Esophagus squamous epithelium (tissue), 5 donors: ENCODE measurements at places on chromosomes 16 and 17.

- no peak for DNase-seq
Observed at GRCh38 chr16:10940501-10941079, 1.7 kb downstream of the DEXI start.

- DNase-seq, result no peak
Observed at GRCh38 chr16:9027070-9027799, 63.5 kb upstream of the USP7 start.

DNA sequence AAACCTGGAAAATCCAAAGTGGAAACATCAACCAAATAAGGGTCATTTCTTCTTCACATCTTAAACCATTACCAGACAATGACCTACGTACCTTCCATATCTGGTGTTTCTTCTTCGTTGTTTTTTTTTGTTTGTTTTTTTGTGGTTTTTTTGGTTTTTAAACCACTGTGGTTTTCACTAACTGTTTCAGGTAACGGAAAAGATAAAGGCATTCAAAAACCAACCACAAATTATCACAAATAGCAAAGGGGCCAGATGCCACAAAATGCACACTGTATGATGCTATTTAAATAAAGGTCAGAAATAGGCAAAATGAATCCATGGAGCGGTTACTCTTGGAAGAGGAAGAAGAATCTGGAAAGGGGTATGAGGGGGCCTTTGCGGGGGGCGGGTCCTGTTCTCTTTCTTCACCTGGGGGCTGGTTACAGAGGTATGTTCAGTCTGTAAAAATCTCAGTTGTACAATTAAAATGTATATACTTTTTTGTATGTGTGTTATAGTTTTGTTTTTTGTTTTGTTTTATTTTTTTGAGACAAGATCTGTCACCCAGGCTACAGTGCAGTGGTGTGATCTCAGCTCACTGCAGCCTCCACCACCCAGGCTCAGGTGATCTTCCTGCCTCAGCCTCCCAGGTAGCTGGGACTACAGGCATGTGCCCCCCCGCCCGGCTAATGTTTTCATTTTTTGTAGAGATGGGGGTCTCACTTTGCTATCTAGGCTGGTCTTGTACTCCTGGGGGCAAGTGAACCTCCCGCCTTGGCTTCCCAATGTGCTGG is 29.6 kb downstream of the LITAF start:
- DNase-seq, result no peak

DNA sequence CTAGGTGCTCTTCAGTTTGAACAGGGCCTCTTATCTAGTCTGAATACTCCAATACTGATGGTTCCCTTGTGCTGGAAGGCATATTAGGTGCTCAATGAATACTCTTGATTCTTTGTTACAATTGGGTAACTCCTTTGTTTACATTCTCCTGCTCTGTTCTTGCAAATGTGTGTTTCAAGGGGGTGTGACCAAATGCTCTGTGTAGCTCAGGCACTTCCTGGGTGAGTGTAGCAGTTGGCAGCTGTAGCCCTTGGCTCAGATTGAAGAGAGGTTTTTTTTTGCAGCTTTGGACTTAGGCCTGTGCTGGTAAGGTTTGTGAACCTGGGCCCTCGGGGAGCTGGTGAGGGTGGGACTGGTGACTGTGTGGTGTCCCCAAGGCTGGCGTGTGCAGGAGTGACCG is 20.2 kb downstream of the TBCD start:
- no peak for DNase-seq

DNA sequence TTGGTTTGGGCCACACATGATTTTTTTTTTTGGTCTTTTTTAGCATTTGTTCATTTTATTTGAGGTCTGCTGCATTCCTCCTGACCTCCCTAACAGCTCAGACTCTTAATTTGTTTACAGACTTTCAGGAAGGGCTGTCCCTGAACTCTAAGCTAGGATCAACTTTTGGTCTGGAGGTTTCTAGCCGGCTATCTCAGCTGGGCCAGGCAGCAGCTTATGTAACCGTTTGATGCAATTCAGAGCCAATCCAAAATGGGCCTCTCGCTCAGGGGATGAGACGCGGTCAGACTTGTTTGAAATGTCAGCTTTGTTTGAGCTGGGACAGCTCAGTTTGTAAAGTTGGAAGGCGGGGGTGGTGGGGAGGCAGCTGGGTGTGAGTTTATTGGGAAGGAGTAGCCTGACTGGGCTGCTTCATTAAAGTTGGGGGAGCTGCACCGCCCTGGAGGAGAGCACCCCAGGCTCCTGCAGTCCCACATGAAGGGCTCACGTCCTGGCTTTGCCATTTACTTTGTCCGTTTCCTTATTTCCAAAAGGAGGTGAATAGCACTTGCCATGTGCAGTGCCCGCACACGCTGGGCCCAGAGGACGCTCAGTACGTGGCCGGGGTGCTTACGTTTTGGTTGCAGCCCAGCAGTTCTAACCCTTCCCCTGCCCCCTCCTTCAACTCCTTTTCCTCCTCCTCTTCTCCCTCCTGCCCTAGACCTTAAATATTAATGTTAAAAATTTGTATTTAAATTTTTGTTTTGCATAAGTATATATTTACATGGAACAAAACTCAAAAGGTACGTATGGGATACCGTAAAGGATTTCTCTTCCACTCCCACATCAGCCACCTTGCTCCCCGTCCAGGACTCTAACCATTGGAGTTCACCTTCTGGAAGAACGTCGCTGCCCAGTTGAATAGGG is 121.2 kb downstream of the SNX29 start:
- no peak for DNase-seq

- no peak for DNase-seq
Observed at GRCh38 chr16:56715126-56715525, 14.8 kb upstream of the NUP93 start.

DNA sequence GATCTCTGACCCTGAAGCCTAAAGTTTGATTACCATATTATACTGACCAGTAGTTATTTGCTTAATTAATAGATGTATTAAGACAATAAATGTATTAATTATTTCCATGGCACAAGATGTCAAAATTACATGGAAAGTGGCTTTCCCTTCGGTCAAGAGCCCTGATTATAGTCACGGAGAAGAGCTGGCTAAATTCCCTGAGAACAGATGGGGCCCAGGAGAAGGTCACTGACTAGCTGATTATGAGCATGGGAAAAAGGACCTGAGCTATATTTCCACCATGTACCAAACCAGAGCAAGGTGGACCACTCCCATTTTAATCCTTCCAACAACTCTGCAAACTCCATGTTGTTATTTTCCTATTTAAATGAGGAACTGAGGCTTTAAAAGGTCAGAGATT is 12.9 kb upstream of the MYO18A start:
- no peak for DNase-seq

DNA sequence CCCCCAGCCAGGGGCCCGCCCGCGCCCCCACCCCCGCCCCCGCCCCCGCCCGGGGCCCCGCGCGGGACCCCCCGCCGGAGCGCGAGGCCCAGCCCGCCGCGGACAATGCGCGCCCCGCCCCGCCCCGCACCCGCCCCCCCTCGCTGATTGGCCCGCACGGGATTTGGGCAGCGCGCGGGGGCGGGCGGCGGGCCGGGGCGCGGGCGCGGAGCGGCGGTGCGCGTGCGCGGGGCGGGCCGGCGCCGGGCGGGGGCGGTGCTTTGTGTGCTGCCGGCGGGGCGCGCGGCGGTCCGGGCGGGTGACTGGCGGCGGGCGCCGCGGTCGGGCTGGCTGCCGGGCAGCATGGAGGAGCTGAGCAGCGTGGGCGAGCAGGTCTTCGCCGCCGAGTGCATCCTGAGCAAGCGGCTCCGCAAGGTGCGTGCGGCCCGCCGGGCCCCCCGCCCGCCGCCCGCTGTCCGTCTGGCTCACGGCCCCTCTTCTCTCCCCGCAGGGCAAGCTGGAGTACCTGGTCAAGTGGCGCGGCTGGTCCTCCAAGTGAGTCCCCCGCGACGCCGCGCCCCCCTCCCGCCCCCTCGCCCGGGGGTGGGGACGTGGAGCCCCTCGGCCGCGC is at the start of gene CBX2:
Gene CBX2, plus strand, starts transcription at position 255 of the 610 bp plus-strand sequence. Its CDS starts 88 bp downstream, at position 343.
- DNase-seq, result no peak

- no peak for DNase-seq
Observed at GRCh38 chr17:74963656-74964055, 8.9 kb downstream of the HID1 start.

GRCh38 chr16:74046524-74046923 is 250.1 kb upstream of the PSMD7 start:
- no peak for DNase-seq

GRCh38 chr16:4486126-4486893 is 10.1 kb downstream of the HMOX2 start:
- no peak for DNase-seq

DNA sequence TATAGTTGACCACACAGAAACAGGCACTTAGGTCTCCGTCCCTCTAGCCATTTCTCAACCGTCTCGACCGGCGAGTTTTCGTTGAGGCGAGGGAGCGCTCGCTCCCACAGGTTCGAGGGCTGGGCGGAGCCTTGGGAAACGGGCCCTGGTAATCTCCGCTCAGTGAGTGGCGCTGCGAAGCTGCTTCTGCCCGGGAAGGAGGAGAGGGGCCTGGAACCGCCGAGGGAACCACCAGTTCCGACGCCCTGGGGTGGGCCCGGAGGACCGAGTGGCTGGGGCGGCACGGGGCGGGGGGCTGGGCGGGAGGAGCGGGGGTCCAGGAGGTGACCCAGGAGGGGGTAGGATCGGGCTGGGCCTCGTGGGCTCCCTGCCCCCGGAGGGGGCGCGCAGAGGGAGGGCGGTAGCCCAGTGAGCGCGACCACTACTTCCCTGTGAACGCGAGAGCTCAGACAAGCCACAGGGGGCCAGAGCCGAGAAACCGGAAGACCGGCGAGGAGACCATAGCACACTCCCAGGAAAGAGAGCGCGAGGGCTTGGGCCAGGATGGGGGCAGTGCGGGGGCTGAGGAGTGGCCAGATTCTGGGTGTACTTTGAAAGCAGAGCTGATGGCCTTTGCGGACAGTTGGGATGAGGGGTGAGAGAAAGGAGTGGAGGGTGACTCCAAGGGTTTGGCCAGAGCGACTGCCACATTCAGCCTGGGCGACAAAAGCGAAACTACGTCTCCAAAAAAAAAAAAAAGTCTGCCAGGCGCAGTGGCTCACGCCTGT is 29.9 kb upstream of the ARL4D start:
- DNase-seq, result no peak

DNA sequence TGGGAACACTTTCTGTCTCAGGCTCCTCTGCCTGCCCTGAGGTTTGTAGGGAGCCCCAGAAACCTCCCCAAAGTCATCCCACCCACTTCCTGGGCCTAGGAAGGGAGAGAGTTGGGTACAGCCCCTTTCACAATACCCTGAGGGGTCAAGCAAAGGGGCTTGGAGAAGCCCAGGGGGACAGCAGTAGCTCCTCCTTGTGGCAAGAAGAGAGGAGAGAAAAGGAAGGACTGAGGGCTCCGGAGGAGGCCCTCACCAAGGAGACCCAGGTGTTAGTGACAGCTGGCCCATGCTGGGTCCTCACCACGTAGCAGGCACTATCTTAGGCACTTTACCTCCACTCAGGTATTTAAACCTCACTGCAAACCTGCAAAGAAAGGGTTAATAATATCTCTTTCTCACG is 112.8 kb downstream of the IRX5 start:
- DNase-seq, result no peak
